ENCODE measurements at places on chromosomes 1 and 21.

- DNase-seq: no peak
These were observed 96.7 kb downstream of the GABPA start for GRCh38 chr21:25831300-25831960.

DNA sequence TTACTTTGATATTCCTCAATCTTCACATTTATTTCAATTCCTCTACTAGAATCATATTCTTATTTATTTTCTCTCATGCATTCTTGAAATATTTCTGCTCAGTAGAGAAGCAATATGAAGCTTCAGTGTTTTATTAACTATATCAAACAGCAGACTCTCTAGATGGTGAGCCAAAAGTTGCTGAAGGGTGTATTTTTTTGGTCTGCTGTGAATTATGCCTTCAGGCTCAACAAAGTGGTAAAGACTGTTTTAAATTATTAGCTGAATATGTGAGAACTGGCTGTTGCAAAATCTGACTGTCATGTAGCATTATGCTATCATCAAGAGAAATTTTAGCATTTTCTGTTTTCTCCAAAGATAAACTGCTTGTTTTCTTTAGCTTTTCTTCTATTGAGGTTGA, 24.9 kb upstream of the CDC42BPA start:
- DNase-seq: no peak

GRCh38 chr1:95230768-95231191, 3.2 kb upstream of the RWDD3 start:
- no peak for DNase-seq

DNA sequence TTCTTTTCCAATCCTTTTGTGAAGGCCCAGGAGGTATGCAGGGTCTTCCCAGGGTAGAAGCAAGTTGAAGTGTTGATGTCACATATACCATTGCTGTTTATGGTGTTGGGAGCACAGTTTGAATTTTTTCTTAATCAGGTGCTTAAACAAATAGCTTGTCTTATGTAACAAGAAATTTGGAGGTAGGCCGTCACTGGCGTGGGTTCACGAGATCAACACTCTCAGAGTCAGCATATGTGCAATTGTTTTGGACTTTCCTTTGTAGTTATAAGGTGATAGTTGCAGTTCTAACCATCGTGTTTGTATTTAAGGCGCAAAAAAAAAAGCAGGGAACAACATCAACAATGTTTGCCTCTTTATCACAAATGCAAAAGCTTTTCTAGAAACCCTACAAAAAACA, 13.3 kb downstream of the FNBP1L start:
- no peak for DNase-seq

GRCh38 chr1:31423418-31423947, 10.5 kb downstream of the SERINC2 start:
- no peak for DNase-seq

DNA sequence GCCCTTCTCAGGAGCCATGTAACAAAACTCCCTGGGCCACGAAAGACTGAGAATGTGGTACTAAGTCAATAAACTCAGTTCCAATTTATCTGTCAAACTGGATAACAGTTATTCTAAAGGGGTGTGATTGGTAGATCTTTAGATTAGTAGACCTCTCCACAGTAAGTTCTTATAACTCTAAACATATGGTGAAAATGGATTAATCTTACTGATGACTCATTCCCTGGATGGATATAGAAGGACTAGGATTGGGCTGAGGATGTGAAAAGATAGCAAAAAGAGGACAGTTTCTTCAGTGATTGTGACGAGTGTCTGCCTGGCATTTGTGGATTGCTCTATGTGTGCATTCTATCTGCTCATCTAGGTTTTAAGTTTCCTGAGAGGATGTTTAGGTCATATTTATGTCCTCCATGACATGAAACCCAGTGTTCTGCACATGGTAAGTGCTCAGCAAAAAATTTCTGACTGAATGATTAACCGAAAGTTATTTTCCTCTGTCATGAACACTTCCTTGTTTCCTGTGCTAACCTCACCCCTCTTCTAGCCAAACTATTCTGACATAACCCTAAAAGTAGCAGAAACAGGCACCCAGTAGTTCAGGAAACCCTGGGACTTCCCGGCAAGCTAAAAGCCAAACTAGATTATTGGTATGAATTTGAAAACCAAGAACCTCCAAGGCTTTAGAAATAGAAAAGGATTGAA, 397.5 kb upstream of the PLXNA2 start:
- DNase-seq: no peak

GRCh38 chr1:207261971-207262370, 59.5 kb upstream of the CD55 start:
- no peak for DNase-seq

DNA sequence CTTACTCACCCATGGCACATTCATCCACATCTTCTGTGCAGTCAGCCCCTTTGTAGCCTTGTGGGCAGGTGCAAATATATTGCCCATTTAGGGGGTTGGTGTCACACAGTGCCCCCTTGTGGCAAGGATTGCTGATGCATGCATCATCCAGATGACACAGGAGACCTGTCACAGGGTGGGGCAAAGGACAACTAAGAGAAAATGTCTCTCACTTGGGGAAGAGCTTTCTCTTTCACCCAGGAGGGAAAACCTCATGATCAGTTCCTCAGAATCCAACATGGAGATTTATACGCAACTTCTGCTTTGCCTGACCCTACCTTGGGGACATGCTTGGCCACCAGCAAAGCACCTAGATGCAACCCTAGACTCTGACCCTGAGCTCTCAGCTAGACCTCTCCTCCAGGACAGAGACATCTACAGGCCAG, 71.8 kb upstream of the ADAM30 start:
- DNase-seq: peak; percentile 54

GRCh38 chr21:39845571-39846130, 21.6 kb upstream of the PCP4 start:
- no peak for DNase-seq

GRCh38 chr21:43734928-43735229, 15.9 kb downstream of the PDXK start:
- DNase-seq: no peak

- DNase-seq: no peak
These were observed 81.8 kb downstream of the PHTF1 start for GRCh38 chr1:113677250-113678158.

DNA sequence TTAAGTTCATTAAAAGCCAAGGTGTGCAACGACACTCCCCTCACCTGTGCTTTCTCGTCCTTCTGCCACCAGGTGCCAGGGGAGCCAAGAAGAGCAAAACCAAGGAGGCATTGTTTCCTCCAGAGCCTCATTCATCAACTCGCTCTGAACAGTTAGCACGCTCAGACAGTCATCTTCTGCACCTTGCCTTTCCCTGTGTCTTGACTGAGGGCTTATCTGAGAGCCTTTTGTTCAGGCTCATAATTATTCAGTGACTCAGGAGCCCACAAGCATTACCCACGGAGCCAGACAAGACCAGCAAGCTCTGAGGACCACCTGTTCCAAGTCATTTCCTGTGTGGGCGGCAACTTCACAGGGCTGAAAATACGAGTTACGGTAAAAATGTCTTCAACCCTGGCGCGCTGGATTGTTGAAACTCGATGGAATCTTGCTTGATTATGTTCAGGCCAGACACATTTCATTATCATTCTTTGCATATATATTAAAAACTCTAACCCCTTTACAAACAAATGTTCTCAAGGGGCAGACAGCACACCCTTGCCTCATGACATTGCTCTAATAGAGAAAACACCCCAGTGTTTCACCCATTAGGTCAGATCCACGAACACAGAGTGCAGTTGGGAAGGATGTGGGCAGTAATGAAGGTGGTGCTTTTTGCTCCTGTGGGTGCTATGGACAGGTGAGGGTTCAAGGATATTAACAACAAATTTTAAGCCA, 89.7 kb upstream of the RUNX1 start:
- peak; percentile 35 for DNase-seq

DNA sequence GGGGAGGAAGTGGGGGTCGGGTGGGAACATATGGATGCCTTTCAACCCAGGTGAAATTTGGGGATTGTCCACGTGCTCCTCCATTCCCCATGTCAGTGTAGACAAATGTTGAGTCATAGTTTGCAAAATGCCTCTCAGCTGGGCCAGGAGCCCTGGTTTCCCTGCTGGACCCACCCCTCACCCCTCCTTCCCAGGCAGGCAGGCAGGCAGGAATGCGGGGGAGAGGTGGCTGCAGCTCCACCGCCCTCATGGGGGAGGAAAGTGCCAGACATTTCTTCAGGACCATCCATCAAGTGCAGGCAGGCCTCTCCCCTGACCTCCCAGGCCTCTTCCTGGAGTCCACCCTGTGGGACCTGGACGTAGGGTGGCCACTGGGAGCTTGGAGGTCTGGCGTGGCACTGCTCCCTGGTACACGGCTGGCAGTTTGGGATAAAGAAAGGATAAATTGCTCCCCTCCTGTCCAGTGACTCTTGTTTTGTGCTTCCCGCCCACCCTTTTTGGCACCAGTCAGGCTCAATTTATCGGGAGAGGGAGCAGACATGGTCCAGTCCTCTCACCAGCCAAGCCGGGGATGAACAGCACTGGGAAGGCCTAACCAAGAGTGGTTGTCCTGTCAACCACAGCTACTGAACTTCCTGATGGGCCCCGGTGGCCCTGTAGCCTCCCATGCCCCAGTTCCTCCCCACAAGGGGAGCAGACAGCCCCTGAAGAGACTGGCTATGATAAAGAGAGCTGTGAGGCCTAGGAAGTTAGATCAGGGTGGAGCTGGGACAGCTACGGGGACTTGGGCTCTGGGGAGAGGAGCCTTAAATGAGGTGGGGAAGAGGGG, 18.9 kb downstream of the NPR1 start:
- DNase-seq: no peak

- no peak for DNase-seq
These were observed 59.8 kb downstream of the GPR88 start for GRCh38 chr1:100597784-100598183.

DNA sequence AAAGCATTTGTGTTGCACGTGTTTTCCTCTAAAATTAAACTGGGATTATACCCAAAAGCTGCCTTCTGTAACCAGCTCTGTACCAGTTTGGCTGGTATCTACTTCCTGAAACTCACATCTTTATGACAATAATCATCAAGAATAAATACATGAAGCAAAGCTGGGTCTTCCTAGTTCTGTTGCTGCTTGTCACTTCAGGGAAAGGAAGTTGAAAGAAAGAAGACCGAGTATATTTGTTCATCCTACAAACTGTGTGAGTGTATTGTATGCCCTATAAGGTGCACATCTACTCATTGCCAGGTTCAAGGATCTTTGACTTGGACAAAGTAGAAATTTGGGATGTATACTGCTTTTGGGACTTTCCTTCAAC, 29.1 kb upstream of the IFNGR2 start:
- DNase-seq: no peak

- DNase-seq: no peak
These were observed 50.8 kb upstream of the SAMD13 start for GRCh38 chr1:84250668-84251067.

GRCh38 chr1:175116903-175117302, 49.3 kb downstream of the TNN start:
- no peak for DNase-seq

DNA sequence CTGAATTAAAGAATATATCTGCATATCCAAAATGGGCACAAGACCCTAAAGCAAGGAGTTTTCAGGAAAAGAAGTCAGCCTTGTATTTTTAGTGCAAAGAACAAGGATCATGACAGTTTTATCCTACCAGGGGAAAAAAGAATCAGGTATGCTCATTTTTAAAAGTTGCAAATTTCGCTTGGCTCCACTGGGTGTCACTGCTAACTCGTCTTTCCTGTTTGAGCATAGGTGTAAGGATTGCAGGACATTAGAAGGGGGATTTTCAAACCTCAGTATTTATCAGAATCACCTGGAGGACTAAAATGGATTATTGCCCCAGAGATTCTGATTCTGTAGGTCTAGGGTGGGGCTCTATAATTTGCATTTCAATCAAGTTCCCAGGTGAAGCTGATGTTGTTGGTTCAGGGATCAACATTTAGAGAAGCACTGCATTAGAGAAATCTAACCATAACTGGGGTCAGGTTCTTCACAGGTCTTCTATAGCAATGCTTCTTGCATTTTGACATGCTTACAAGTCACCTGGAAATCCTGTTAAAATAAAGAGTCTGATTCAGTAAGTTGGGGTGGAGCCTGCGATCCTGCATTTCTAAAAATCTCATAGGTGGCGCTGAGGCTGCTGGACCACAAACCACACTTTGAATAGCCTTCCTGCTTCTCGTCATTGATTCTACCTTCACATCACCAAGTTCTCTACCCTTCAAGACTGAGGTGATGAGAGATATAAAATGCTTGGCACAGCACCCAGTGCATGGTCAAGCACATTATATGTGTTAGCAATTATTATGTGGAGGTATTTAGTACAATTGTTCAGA, 39.6 kb downstream of the NUF2 start:
- no peak for DNase-seq

DNA sequence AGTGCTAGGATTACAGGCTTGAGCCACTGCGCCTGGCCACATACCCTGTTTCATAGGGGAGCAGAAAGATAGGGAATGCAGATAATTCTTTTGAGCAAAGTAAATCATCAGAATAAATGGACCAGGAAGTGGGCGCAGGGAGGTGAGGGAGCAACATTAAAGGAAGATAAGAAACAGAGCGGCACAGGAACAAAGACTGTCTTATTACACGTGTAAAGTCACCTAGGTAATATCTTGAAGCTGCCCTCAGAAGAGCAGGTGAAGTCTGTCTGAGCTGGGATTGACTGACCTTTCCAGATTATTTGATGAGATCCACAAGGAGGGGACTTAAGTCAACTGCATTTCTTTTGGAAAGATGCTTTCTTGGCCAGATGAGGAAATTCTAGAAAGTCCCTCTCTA, 7.7 kb downstream of the EPRS1 start:
- DNase-seq: no peak

DNA sequence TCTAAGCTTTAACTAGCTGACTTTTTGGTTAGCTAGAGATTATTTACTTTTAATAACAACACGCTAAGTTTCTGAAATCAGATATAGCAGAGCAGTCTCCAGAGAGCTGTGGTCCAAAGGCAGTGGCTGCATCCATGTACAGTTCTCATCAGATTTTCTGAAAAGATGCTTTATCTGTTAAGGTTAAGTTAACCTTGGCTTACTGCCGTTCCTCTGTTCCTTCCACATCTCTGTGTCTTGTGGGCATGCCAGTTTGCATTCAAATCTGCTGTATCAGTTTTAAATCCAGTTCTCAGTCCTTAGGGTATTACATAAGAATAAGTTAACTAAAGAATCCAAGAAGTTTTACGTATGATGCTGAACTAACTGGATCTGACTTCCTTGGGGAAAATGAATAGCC, 46.8 kb downstream of the SPATA46 start:
- DNase-seq: no peak

- no peak for DNase-seq
These were observed at the start of gene SV2A for GRCh38 chr1:149917571-149918144. TSS of gene SV2A (minus strand) at chr1:149917844. CDS start at chr1:149913840, 4,004 bp downstream.

- no peak for DNase-seq
These were observed 4.5 kb upstream of the TOR3A start for GRCh38 chr1:179077396-179077795.

DNA sequence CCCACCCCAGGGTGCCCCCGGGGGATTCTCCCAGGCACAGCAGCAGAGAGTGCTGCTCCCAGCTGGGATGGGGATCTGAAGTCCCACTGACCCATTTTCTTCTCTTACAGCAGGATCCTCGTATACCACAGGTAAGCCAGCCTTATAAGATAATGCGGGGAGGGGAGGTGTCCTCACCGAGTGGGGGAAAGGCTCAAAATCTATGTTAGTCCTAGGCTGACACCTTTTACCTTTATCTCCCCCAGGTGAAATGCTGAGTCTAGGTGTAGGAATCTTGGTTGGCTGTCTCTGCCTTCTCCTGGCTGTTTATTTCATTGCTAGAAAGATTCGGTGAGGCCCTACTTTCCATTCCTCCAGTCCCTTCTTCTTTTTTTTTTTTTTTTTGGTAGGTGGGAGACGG, 5.3 kb downstream of the APH1A start:
- DNase-seq: no peak

Data from stimulated activated CD8-positive, alpha-beta memory T cell treated with anti-CD3 and anti-CD28 coated beads, Interleukin-15, amount 100 ng/mL, for 24 hours (primary cell).